ENCODE measurements at places on chromosomes 6 and 20. TPM values are rescaled to one million over a fixed set of nuclear protein-coding genes. Genes with fewer than 3 reads are reported as not detected.

Gene HSPA12B
- 2.4 TPM for total RNA-seq

GRCh38 chr6:14241255-14242070, 123.9 kb downstream of the CD83 start:
- DNase-seq: no peak

DNA sequence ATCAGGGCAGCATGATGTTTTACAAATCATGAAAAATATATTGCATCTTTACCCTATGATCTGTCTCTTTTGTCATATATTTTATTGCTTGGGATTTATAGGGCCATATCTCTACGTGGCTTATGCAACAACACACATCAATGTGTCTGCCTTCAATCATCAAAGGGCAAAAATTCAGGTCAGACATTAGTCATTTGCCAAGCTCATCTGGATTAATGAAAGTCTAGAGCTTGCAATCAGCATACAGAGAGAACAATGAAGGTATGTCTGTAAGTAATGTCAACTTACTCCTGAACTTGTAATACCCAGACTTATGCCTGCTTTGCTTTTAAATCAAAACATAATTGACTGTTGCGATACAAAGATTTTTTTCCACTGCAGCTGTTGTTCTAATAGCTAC, 282.7 kb downstream of the HAO1 start:
- DNase-seq: no peak

GRCh38 chr6:153367021-153367420, 235.9 kb upstream of the RGS17 start:
- DNase-seq: no peak

GRCh38 chr6:87182940-87183339, 27.6 kb downstream of the ZNF292 start:
- no peak for DNase-seq

DNA sequence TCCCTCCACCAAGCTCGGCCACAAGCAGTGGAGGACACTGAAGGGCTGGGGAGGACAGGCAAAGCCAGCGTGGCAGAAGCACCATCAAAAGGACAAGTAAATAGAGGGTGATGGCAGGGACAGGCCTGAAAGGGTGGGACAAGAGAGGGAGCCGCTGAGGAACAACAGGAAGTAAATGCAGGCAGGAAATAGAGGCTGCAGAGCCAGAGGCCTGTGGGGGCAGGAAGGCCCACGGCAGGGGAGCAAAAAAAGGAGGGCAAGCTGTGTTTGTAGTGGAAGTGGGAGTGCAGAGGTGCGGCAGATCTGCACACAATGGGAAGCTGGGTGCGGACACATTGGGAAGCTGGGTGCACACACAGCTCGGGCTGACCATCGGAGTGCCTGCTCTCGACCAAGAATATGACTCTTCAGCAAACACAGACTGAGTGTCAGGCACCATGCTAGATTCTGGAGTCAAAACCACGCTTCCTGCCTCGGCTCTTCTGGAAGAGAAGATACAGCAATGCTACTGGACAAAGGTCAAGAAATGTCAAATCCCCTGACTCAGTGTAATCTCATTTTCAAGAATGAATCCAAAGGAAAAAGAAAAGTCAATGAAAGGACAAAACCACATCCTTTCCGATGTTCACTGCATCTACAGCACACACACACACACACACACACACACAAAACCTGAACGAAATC, 40.4 kb upstream of the RAB22A start:
- DNase-seq: no peak

All from frontal cortex (tissue), 4 donors.